ENCODE measurements at places on chromosomes 3 and 15.

- DNase-seq: peak; percentile 79
These were observed 12.0 kb downstream of the MESD start for GRCh38 chr15:80977627-80978036.

DNA sequence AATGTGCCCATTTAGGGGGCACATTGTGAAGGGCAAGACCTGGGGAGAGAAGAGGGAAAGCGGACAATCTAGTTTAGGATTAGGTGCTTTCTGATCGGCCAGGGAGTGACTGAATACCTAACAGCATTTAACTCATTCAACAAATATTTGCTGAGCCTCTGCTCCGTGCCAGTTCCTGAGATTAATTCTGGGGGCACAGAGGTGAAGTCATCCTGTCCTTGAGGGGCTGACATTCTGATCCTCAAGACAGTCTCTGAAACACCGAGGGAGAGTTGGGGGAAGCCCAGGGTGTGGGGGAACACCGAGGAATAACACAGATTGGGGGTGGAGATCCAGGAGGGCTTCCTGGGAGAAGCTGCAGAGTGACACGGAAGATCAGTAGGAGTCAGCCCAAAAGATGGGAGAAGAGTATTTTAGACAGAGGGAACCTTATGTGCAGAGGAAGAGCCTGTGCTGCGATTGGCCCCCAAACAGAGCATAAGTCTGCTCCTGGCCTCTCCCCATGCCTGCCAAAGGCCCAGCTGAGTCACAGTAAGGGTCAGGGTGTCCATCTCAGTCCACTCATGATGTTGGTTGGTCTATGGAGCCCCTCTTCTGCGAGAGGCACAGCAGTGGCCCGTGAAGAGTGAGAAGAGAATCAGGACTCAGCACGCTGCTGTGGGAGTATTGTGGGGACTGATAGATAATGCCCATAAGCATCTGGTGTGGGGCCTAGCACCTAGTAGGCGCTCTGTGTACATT lies 60.2 kb downstream of the AMOTL2 start:
- DNase-seq: no peak

DNA sequence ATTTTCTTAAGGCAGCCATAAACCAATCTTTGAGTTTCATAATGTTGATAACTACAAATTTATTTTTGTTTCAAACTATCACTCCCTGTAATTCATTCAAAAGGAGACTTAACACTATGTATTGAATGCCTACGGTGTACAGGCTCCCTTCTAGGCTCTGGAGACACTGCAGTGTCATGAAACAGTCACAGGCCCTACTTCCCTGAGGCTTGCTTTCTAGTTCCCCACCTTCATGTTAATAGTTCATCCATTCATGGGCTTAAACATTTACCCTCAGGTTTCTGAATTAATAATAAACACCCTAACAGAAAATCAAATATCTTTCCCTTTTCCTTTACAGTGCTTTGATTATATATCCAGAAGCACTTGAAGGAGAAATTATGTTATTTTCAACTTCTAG lies 168.7 kb downstream of the CHL1 start:
- no peak for DNase-seq

GRCh38 chr15:31085359-31085758 lies 16.2 kb downstream of the TRPM1 start:
- DNase-seq: no peak

DNA sequence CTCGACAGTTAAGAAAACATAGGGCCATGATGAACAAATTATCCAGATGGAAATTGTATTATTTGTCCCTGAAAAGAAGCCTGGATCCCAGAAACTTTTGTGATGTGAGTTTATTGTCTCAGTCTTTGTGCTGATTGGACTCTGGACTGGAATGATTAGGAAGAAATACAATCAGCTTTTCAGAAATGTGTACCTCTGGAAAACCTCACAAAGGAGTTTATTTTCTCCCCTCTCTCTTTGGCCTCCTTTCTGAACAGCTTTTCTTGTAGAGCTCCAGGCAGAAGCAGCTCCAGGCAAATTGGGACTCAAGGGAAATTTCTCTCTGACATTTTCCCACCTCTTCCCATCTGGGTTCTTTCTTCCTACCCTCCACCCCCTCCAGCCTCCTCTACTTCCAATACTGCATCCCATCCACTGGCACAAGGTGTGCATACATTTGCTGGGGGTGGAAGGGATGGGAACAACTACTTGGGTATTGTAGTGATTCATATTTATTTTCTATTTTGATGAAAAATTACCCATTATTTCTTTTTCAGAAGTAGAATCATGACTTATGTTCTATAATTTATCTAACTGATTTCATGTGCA lies 119.7 kb downstream of the CD47 start:
- no peak for DNase-seq

- no peak for DNase-seq
These were observed 63.5 kb upstream of the CCDC54 start for GRCh38 chr3:107313711-107314110.

DNA sequence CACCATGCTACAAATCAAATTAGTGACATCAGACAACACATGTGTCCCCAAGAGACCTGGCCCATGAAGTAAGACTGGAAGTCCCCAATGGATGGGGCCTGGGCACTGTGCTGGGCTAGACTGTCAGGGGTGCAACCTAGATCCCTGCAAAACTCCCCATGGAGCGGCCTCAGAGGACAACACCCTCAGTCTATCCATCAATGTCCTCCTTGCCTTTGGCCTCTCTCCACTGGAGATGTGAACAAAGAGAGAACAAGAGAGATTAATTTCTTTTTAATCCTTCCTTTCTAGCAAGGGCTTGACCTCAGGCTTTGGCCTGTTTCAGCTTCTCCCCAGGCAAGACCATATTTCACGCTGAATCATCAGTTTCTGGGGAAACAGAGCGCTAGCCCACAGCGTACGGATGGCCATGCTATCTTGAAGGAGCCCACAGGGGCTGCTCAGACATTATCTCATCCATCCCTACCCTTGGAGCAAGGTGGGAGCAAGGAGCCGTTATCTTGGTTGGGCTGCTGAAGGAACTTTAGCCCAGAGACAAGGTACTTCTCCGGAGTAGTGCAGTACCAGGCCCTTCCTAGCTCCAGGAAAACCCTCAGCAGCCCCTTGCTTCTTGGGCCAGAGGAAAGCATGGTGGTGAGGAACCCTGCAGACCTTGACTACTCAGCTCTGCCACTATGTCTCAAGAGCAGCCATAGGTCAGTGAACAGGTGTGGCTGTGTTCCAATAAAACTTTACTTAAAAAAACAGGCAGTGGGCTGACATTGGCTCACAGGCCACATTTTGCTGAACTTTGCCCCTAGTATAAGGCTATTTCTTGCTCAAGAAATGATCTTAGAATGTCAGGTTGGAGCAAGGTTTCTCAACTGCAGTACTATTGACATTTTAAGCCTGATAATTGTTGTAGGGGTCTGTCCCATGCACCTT lies 72.7 kb upstream of the WNT5A start:
- no peak for DNase-seq

DNA sequence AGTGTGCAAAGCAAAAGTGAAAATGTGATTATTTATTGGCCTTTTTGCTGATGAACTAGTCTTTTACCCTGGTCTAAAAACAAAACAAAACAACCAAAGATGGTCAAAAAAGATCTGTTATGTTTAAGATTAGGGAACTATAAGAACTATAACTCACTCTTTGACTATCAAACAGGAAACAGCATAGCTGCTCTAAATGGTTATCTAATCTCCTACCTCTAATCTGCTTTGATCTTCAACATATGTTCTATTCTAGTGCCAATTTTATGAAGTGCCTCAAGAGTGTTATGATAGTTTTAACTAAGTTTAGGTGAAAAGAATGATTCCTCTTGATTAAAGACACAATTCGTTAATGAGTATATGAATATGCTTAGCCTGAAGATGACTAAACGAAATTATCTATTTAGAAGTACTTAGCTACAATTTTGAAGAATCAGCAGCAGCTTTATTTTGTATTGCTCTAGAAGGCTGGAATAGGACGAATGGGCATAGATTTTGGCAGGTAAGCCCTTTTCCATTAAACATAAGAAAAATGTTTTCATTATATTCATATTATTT lies 46.0 kb downstream of the SETD2 start:
- no peak for DNase-seq

DNA sequence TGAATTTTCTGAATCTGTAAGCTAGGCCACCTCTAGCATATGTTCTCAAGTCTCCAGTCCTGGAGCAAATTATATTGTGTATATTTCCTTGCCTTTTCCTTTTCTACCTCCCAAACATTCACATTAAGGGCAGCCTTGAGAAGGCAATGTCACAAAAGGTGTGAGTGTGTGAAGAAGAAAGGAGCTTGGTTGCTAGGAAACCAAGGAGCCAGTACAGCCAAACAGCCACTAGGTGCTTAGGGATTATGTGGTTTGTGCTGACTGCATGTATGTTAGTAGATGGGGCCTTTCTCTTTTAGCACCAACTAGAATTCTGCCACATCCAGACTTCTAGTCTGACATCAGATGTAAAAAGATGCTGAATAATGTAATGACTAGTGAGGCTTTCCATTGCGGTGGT lies 118.8 kb upstream of the DAZL start:
- no peak for DNase-seq

DNA sequence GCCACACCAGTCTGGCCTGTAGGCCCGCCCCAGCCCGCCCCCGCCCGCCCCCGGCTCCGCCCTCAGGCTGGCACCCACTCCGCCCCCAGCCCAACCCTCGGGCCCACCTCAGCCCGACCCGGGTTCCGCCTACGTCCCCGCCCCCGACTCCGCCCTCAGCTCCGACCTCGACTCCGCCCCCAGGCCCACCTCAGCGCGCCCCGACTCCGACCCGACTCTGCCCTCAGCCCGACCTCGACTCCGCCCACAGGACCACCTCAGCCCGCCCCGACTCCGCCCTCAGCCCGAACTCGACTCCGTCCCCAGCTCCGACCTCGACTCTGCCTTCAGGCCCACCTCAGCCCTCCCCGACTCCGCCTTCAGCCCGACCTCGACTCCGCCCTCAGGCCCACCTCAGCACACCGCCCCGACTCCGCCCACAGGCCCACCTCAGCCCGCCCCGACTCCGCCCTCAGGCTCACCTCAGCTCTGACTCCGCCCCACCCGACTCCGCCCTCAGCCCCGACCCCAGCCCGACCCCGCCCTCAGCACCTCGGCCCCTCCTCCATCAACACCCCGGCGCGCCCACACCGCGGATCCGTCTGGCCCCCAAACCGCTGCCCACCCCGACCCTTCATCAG lies at the start of gene RAB43:
TSS of gene RAB43 (minus strand) at position 13 of the 620 bp plus-strand sequence. CDS start 315 bp downstream, outside the sequence.
- peak; percentile 97 for DNase-seq

- no peak for DNase-seq
These were observed 20.5 kb downstream of the SIDT1 start for GRCh38 chr3:113552851-113553250.

DNA sequence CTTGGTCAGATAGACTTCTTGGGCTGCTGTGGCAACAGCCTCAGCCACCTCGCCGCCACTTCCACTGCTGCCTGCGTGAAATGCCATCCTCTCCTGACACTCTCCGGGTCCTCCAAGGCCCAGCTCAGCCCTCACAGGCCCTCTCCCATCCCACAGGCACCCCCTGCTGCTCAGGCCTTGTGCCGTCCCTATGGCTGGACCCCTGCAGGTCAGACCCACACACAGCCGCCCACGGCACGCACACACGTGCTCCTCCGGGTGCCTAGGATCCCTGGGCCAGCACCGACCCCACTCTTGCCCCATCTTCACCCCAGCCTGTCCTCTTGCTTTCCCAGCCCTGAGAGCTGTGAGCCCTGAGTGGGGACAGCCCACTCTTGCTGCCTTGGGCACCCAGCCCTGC lies 19.7 kb downstream of the CFAP100 start:
- no peak for DNase-seq

DNA sequence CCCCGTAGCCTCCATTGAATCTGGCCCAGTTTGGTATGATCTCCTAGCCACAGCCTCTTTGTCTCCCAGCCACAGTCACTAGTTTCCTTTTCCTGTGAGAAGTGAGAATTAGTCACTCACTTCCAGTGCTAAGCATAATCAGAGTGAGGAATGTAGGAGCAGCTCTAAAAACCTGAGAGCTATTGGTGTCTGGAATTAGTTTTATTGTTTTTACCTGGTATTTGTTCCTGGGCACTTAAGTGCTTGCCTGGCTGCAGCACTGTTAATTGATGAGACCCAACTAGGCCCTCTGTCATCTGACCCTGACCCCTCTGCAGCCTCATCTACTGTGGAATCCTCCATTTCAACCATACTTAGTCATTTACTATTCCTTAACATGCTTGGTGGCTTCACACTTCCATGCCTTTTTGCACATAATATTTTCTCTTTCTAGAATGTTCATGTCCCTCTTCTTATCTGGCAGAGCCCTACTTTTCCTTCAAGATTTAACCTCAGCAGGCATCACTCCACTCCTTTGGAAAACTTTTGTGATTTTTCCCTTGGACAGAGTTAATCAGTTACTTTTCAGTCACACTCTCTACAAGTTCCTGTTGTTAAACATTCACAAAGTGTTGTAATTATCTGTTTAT lies 48.8 kb downstream of the PDE8A start:
- DNase-seq: peak; percentile 51

DNA sequence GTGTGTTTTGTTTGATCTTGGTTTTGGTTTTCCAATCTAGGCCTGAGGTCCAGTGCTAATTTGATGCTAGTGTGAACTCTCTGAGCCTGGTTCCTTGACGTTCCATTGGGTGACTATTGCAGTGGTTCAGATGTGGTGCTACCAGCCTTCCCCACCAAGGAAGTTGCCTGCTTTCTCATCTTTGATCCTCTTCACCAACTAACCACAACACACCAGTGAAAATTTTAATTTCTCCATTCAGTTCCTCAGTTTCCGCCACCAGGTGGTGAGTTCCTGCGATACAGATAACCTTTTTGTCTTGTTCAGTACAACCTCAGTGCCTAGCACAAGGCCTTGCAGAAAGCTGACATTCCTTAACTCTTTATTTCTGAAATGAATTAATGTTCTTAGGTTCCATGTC lies 337.4 kb upstream of the TPRG1 start:
- no peak for DNase-seq

- peak; percentile 98 for DNase-seq
These were observed at the start of gene SLC49A4 for GRCh38 chr3:122794779-122795673. TSS of gene SLC49A4 (plus strand) at chr3:122795069. CDS start at chr3:122795193, 124 bp downstream.

GRCh38 chr3:18301781-18302180 lies 123.4 kb downstream of the SATB1 start:
- DNase-seq: no peak

- DNase-seq: no peak
These were observed 327.1 kb upstream of the TBC1D5 start for GRCh38 chr3:18069568-18069967.

GRCh38 chr15:73957785-73958184 lies 31.5 kb downstream of the LOXL1 start:
- DNase-seq: no peak

DNA sequence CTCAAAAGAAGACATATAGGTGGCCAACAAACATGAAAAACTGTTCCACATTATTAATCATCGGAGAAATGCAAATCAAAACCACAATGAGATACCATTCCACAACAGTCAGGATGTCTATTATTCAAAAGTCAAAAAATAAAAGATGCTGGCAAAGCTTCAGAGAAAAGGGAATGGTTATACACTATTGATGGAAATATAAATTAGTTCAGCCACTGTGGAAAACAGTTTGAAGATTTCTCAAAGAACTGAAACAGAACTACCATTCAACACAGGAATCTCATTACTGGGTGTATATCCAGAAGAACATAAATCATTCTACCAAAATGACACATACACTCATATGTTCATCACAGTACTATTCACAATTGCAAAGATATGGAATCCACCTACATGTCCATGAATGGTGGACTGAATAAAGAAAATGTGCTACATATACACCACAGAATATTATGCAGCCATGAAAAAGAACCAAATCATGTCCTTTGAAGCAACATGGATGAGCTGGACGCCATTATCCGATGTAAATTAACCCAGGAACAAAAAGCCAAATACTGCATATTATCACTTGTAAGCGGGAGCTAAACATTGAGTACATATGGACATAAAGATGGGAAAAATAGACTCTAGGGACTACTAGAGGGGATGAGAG lies 32.7 kb upstream of the DGKG start:
- no peak for DNase-seq
